Pulmonary artery endothelial cell (primary cell): ENCODE measurements at places on chromosomes 16 and 17.

DNA sequence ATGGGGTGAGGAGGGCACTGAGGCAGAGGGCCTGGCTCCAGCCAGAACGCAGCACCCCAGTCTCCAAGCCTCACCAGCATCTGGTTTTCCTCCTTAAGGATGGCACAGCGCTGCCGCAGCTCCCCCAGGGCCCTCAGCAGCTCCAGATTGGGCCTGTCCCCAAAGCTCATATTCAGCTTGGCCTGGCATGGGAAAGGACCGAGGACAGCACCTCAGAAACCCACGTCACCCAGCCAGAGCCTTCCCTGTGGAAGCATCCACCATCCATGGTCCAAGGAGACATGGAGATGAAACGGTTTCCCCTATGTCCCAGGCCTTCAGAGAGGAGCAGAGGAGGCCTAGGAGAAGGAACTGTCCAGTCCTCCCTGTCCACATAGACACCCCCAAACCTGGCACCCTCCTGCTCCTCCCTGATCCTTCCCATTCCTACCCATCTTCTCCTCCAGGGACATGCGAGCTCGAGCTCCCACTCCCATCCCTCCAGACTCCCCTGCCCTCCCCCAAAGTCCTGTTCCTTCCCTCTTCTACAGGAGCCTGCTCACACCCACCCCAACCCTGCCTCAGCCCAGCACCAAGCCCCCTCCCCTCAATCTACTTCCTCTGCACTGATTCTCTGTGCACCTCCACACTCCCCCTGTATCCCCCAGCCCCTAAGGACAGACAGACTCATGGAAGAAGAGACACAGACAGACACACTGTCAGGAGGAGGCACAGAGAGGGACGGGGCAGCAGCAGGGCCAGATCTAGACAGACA, 1.8 kb downstream of the TSPOAP1 start:
- DNase-seq = no peak

GRCh38 chr16:17194190-17194780, 276.5 kb downstream of the XYLT1 start:
- no peak for DNase-seq

DNA sequence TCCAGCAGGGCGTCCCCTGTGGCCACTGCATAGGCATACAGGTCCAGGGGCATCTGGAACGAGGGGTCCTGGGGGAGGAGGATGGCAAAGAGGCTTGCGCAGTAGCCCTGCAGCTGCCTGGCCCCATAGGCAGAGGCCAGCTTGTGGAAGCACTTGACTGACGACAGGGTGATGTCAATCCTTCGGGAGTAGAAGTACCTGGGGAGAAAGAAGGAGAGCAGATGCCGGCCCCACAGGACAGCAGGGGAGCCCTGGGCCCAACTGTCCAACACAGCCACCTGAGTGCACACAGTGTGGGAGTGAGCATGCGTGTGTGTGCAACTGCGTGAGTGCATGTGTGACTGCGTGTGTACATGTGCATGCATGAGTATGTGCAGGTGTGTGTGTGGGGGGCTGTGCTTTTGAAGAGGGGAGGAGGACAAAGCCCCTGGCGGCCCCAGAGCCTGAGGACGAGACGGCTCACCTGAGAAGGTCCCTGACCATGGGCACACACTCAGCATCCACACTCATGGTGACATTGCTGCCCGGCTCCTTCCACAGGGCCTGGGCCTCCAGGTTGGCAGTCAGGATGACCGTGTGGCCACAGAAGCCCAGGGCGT, 7.1 kb downstream of the LGALS3BP start:
- DNase-seq = no peak

- no peak for DNase-seq
Measured at GRCh38 chr16:11665071-11665491, 3.2 kb upstream of the SNN start.

GRCh38 chr16:66927918-66928649, 2.7 kb upstream of the RRAD start:
- DNase-seq = no peak

GRCh38 chr17:69801368-69801767, 273.7 kb upstream of the KCNJ16 start:
- DNase-seq = no peak

DNA sequence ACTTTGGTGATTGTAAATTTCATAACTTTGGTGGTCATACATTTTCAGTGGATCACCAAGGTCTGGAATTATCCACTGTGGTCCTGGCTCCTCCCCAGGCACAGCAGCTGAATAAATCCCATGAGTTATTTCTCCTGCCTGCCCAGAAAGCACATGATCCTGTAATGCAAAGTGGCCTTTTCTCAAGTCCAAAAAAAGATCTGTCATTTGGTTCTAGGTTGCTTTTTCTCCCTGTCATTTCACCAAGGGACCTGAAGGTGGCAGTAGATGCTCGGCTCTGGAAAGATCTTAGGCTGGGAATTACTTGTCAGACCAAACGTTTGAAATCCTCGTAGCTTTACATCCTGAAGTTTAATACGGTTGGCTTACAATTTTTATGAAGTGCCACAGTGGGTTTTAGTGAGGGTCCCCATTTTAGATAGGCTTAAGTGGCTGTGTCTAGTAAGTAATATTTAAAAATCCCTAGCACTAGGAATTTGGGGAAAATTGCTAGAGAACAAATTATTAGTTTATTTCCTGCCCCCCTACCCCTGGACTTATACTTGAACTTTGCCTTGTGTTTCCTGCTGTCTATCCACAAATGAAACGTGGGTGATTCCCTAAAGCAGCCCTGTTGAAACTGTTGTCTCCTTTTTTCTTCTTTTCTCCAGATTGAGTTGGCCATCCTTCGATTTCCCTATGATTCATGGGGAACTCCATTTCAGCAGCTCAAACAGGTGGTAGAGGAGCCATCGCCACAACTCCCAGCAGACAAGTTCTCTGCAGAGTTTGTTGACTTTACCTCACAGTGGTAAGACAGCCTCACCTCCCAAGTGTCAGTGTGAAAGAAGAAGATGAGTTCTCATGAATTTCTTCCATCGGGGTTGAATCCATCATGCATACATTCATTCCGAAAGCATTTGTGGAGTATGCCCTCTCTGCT, 111.7 kb downstream of the MAP2K6 start:
- DNase-seq = no peak

- DNase-seq = no peak
Measured at GRCh38 chr16:75311383-75311938, 60.0 kb upstream of the BCAR1 start.

DNA sequence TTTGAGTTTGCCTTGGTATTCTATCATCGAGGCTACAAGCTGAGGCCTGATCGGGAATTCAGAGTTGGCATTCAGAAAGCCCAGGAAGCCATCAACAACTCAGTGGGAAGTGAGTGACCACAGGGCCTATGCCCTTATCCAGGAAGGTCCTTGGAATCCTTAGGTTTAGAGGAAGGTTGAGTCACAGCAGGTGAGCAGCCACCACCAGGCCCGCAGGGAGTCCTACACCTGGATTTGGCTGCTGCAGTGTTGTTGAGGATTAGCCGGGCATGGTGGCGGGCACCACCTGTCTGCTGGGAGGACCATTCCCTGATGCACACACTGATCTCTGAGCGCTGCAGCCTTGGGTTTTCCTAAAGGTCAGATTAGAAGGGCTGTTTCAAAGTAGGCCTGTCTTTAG, 5.2 kb downstream of the ODAD4 start:
- no peak for DNase-seq

GRCh38 chr17:81727324-81728031, 15.4 kb downstream of the SLC25A10 start:
- no peak for DNase-seq

- no peak for DNase-seq
Measured at GRCh38 chr16:88940862-88941817, 35.9 kb downstream of the CBFA2T3 start.
